ENCODE measurements at places on chromosomes 7 and 10.

DNA sequence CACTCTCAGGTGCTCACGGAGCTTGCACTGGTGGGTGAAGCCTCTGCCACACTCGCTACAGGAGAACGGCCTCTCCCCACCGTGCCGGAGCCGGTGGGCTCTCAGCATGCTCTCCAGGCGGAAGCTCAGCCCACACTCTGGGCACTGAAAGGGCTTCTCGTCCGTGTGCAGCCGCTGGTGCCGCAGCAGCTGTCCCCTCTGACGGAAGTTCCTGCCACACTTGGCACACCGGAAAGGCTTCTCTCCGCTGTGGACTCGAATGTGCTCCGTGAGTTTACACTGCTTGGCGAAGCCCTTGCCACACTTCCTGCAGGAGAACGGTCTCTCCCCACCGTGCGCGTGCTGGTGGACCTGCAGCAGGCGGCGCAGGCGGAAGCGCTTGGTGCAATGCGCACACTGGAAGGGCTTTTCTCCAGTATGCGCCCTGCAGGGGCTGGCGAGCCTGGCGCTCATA lies 19.3 kb downstream of the ZNF786 start:
- no peak for DNase-seq

DNA sequence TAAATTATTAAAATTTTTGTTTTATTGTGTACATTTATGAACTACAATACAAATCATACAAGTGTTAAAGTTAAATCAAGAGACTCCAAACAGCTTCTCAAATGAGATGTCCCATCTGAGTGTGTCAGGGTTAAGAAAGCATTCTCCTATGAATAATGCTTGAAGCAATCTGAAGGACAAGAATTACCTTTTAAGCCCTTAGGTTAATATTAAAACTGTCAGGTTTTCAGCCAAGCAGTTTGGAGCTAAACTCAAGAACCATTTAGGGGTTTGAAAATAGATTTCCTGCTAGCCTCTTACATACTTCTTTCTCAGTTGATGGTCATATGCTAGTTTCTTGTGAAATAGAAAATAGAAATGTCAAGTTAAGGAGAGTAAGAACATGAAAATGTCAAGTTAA lies 38.3 kb downstream of the LIPJ start:
- DNase-seq, result no peak

DNA sequence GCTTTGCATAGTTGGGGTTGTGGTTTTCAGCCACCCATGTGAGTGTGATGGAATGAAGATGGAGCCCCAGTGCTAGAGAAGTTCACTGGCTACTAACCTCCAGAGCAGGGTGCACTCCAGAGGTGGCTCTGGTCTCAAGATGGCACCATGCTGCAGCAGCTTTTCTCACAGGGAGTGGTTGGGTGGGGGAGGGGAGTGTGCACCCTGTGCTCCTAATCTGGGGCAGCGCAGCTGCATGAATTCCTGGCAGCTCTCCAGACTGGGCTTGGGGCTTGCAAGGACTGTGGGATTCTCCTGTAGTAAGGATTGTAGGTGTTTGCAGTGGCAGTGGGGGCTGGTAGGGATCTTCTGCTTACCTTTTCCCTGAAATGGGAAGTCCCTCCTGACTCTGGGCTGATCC lies 23.7 kb downstream of the PHTF2 start:
- no peak for DNase-seq

GRCh38 chr10:78513330-78513729 lies 479.7 kb downstream of the RPS24 start:
- DNase-seq, result no peak

DNA sequence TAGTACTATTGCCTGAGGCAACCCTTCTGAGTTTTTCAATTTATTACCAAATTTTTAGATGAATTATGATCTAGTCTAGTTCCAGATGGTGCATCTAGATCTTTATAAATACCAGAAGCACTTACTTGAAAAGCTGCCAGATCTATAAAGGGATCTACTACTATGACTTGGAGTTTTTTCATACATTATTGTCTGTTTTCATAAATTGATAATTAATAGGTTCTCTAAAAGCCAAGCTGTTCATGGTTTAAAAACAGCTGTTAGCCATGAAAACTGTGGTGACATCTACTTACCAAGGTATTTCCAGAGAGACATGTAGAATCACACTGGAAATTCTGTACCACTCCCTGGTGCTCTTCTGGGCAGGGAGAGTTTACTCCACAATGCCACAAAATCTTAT lies 786.5 kb upstream of the C7orf33 start:
- DNase-seq, result no peak

Measured in iPS DF 6.9 (cell line).